ENCODE measurements at places on chromosomes 12 and 14. TPM values are rescaled to one million over a fixed set of nuclear protein-coding genes. Genes with fewer than 3 reads are reported as not detected.

Gene ZDHHC22
- total RNA-seq = 17.3 TPM

Gene PTGDR
- total RNA-seq = not detected

Gene NXPH4
- 12.8 TPM for total RNA-seq

Gene BCL11B
- total RNA-seq = 0.09 TPM

Gene HECTD1
- 111 TPM for total RNA-seq

Gene ADGRD1
- 2.0 TPM for total RNA-seq

Gene CPNE6
- total RNA-seq = 1.2 TPM

Gene SHMT2
- total RNA-seq = 166 TPM

Gene LRP6
- total RNA-seq = 16.9 TPM

Gene CHURC1
- total RNA-seq = 107 TPM

Gene SMCO2
- not detected for total RNA-seq

Gene EPYC
- not detected for total RNA-seq

Gene SDSL
- total RNA-seq = 11.4 TPM

Gene CKAP4
- 104 TPM for total RNA-seq

Gene TMEM233
- total RNA-seq = 0.19 TPM

Gene ALKBH2
- total RNA-seq = 41.1 TPM

Gene PSMA6
- total RNA-seq = 180 TPM

Gene TAS2R46
- total RNA-seq = 0.36 TPM

Gene GLI1
- total RNA-seq = 3.5 TPM

Gene GUCY2C
- not detected for total RNA-seq

Gene NRXN3
- total RNA-seq = 2.4 TPM

Gene CCDC175
- not detected for total RNA-seq

Gene LRP1-AS
- total RNA-seq = 1.6 TPM

Gene MARCHF9
- 22.8 TPM for total RNA-seq

Gene COX8C
- not detected for total RNA-seq

Gene AVPR1A
- 0.12 TPM for total RNA-seq

Gene DEPDC4
- 3.3 TPM for total RNA-seq

Gene R3HDM2
- 22.5 TPM for total RNA-seq

Gene P2RX2
- not detected for total RNA-seq

Gene IRAK3
- total RNA-seq = 18.6 TPM

Gene NGB
- 0.09 TPM for total RNA-seq

Gene PLEKHD1
- total RNA-seq = 0.33 TPM

Gene ACADS
- total RNA-seq = 5.3 TPM

Gene AKAP5
- 1.1 TPM for total RNA-seq

Gene DEGS2
- 0.71 TPM for total RNA-seq

Gene RNASE3
- total RNA-seq = not detected

Gene PSME1
- total RNA-seq = 40.1 TPM

Gene LMNTD1
- not detected for total RNA-seq

Gene OR4N5
- total RNA-seq = not detected

Measured in motor neuron (in vitro differentiated cells).